ENCODE measurements at places on chromosomes 1 and 21.

- no peak for DNase-seq
Observed at GRCh38 chr1:204345941-204346645, 13.6 kb downstream of the PLEKHA6 start.

GRCh38 chr1:163766257-163766918, 444.6 kb downstream of the NUF2 start:
- no peak for DNase-seq

DNA sequence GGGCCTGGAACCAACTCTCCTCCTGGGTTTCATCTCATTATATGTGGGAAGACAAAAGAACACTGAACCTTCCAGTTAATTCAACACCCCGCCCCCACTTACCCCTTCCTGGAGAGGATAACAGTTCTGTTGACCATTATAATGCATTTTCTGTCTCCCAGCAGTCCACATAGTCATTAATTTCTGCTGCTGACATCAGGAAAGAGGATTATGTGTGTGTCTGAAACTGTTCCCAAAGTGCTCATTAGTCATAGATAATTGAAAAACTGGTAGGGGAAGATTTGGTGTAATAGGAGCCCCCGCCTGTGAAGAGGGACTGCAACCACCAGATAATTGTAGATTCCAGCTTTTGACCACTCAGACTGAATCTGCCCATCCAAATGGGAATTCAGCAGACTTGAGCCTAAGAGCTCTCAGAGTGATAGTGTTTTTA, 208.7 kb downstream of the FGGY start:
- DNase-seq: no peak

GRCh38 chr1:158400871-158401270, 1.6 kb upstream of the OR10T2 start:
- no peak for DNase-seq

- no peak for DNase-seq
Observed at GRCh38 chr1:65147424-65148177, 402 bp upstream of the AK4 start.

Measured in midbrain (tissue), 1 donor.